ENCODE measurements at places on chromosomes 1 and 21.

GRCh38 chr1:197356723-197357533, 88.9 kb downstream of the CRB1 start:
- peak; percentile 64 for DNase-seq

DNA sequence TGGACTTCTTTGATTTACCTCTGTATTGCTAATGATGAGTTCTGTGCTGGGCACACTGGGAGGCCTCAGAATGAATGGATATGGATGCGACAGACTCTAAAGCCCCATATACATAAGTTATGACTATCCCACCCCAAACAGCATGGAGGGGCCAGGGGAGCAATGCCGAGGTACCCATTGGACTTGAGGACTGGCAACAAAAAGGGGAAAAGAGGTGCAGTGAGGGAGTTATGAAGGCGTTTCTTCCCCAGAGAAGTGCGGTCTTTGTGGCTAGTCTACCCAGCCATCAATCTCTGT, 15.2 kb upstream of the CDCA8 start:
- DNase-seq: no peak

DNA sequence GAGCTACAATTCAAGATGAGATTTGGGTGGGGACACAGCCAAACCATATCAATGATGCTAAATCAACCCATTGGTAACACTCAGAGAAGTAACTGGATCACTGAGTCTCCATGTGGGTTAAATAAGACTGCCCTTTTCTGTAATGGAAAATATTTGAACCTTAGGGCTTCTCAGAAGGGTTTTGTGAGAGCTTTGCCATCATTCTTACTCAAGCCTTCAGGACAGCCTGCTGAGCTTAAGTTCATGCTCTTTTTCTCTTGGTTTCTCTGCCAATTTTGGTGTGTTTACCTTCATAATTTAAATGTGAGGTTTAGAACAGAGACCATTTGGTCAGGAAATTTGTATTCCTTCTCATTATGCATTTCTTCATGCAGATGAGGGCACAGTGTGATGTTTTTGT, 74.7 kb downstream of the DISC1 start:
- no peak for DNase-seq

GRCh38 chr1:158227904-158228623, 26.2 kb upstream of the CD1A start:
- no peak for DNase-seq

DNA sequence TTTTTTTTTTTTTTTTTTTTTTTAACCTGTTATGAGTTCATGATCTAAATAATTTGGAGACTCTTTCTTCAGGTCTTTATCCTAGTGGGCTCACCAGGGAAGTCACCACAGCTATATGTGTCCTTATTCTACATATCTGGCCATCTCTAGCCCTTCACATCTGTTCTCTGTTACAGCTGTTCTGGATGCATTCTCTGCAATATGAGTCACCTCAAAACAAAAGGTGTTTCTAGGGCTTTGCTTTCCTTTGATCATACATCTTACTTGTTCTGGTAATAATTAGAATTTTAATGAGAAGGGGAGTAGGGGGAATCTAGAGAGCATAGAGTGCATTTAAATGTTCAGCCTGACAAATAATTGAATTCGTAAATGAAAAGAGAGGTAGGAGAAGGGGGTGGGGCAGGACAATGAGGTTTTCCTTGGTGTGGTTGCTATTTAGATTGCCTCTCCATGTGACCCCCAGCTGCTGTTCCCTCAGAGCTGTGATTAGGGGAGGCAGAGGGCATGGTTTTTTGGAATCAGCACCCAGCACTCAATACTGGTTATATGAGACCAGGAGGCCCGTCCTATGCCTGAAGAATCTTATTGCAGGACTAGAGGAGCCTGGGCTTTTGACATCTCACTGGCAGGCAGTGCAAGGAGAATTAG, 8.0 kb downstream of the SYT6 start:
- no peak for DNase-seq

- no peak for DNase-seq
Observed at GRCh38 chr1:62342270-62342669, 23.0 kb upstream of the KANK4 start.

Measured in fibroblast of villous mesenchyme (primary cell).